ENCODE measurements at places on chromosomes 4 and X.
A peak's percentile ranks its signal among the peaks of the same experiment; 100 is the strongest.

GRCh38 chr4:15294832-15295231 lies 133.0 kb upstream of the C1QTNF7 start:
- no peak for DNase-seq

DNA sequence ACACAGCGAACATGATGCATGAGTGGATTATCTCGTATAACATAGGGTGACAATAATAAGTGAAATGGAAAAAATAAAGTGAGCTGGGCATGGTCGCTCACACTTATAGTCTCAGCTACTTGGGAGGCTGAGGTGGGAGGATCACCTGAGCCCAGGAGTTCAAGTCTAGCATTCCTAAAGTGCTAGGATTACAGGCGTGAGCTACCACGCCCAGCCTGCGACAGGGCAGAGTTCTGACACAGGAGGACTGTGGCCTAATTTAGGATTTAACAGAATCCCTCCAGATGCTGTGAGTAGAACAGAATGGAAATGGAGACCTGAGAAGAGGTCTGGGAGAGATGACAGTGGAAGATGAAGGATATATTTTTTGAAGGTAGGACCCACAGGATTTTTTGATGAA lies 3.4 kb upstream of the PRICKLE3 start:
- no peak for DNase-seq

GRCh38 chr4:159210975-159211374 lies 108.1 kb downstream of the RAPGEF2 start:
- no peak for DNase-seq

DNA sequence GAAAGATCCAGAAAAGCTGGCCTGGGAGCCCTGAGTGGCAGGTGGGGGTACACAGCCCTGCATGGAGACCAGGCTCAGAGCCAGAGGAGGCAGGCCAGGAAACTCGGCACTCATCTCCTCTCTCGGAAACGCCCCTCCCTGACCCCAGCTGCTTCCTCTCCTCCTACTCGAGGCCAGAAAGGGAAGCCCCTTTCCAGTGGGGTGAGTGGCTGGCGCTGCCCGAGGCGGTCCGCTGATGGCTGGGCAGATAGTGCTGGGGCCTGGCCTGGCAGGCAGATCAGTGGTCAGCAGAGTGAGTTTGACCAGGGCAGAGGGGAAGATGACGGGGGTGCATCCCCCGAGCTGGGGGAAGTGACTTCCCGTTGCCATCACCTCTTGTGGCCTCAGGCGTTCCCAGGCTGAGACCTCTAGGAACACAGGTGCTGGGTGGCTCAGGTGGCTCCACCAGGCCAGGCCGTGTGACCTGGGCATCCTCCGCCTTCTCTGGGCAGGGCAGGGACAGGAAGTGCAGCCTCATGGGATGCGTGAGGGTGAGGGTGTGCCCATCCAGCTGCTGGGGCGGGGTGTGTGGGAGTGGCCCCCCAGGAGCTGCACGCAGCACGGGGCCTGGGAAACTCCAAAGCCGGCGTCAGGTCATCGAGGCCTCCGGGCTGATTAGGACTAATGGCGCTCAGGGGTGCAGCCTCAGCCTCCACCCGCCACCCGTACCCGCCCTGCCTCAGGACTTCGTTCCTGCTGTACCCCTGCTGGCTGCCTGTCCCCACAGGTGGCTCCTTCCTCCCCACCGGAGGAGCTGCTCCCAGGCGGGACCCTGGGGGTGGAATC lies 5.7 kb downstream of the SH3BP2 start:
- DNase-seq = peak; percentile 36

GRCh38 chr4:5142726-5143125 lies 91.4 kb downstream of the STK32B start:
- DNase-seq = peak; percentile 43

DNA sequence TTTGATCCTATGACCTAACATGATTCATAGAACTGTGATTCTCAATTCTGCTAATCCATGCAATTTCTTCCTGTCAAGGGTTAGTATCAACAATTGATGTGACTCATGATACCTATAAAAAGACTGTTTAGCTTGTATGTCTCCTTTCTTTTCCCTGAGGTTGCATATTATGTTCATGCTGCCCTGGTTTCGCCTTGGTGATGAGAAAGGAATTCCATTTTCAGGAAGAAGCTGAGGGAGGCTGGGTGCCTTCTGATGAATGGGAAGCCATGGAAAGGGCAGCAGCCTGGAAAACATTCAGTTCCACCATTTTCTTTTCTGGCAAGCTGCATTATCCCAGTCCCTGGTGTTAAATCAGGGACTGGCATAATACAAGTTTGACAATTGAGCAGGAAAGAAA lies 976.5 kb downstream of the RPA4 start:
- DNase-seq = peak; percentile 46

DNA sequence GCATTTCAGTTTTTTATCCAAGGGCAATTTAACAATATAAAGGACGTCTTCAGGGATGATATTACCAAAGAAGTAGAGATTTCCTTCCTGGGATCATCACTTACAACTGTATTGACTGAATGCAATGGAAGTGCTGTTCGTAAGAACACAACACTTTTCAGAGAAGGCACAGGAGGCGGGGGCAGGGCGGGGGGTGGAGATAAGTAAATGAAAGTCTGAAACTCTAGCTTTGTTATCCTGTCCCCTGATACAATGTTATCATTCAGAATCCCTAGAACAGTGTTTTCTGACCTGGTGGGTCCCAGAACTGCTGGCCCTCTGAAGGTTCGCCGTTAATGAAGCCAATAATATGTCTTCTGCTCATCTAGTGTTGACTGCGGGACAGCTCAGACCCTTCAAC lies 124.6 kb downstream of the NSUN7 start:
- DNase-seq = no peak

DNA sequence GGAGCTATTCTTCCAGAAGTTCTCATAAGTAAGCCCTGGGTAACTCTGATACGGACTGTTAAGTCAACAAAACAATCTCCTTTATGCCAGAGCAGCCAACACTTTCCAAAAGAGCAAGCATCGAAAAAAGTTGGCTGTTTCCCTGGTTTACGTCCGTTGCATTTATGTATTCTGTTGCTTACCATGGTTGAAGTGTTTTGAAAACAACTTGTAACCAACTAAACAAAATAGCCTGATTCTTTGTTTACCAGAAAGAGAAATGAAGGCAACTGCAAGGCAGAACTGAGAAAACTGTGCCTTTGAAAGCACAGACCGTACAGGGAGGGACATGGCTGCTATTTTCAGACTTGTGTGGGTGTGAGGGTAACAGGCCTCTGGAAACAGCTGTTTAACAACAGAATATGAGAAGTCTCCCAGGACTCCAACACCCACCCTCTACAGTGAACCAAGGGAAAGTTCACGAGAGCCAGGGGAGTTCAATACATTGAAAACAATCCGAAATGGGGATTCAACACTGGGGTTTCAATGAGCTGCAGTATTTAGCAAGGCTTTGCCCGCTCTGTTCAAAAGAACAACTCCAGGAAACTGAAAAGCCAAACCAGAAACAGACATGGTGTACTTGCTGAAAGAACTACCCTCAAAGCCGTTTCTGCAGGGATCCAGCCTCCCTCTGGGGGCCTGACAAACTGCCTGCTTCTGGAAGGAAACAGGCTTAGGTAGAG lies 95.8 kb upstream of the EGFL6 start:
- no peak for DNase-seq

GRCh38 chr4:164779811-164780216 lies 25.9 kb downstream of the SMIM31 start:
- DNase-seq = peak; percentile 23

DNA sequence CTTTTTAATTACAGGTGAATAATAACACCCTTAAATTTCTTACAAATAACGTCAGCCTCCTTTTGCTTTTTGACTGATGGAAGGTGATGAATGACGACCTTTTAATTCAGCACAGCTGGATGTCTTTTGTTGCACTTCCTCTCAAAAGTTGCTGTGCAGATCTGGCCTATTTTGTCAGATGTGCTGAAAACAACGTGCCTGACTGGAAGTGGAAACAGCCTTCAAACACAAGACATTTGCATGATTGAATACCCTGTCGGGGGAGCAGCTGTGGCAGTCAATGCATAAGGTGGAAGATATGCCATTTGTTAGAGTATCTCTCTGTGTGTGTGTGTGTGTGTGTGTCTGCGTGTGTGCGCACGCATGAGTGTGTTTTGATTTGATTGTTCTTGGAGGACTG lies 579.7 kb downstream of the SPRY1 start:
- peak; percentile 66 for DNase-seq

GRCh38 chr4:162847945-162848549 lies 318.6 kb downstream of the NAF1 start:
- DNase-seq = no peak

DNA sequence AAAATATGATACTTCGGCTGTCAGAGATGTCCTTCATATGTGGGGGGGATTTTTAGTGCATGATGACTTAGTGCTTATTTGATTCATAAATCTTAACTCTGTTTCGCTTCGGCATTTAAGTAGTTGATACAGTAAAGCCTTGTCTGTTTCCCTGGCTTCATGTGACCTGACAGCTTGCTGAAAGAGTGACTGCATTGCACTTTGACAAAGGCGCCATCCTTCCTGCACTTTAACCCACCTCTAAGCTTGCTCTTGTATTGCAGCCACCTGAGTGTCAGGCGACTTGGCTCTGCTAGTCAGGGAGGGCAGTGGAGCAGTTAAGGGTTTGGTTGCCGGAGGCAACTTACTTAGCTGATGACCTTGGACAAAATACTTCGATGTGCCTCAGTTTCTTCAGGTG lies 65.5 kb downstream of the PTTG2 start:
- no peak for DNase-seq

DNA sequence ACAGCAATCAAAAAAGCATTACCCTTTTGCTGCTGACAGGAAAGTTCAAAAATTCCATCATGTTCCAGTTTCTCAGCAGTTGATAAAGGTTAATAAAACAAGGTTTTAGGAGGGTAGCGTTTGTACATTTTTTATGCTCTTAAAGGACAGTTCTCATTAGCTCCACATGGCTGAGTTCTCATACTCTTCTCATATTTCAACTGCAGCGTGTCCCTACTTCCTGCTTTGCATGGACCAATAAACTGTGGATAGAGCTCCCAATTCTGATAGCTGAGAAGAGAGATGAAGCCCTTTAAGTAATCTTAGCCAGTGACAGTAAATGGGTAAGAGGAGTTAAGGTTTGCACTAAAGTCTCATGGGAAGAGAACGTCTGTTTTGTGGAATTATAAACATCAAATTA lies 53.5 kb downstream of the SPANXA2 start:
- DNase-seq = no peak

DNA sequence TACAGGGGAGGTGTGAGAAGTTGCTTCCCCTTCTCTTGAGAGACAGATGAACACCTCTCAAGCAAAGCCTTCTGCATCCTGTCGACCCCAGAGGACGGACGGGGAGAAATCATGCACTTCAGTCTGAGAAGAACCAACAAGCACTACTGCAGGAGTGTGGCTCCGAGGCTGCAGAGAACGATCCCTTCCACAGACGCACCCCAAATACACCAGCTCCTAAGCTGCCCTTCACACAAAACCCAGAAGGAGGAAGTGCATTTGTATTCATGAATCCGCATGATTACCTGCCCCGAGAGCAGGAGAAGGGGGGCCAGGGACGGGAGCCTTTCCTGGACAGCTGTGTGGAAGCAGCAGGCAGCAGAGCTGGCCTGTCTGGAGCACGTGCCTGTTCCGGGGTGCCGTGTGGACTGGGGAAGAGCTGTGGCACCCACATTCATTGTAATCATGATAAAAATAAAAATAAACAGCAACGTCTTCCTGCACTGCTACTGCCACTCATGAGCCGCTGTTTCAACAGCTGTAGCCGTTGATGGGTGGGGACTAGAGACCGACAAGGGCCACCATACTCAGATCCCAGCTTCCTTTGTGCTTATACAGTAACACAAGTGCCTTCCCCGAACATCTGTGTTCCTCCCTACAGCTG lies 42.9 kb downstream of the ACSL1 start:
- no peak for DNase-seq

GRCh38 chr4:89482926-89483595 lies 175.5 kb upstream of the GPRIN3 start:
- peak; percentile 46 for DNase-seq

GRCh38 chrX:22025751-22026150 lies 6.4 kb upstream of the PHEX start:
- no peak for DNase-seq

- DNase-seq = no peak
These were observed 146.0 kb downstream of the PJA1 start for GRCh38 chrX:69019073-69019890.

- DNase-seq = no peak
These were observed 29.8 kb upstream of the ARHGEF6 start for GRCh38 chrX:136810493-136810892.

DNA sequence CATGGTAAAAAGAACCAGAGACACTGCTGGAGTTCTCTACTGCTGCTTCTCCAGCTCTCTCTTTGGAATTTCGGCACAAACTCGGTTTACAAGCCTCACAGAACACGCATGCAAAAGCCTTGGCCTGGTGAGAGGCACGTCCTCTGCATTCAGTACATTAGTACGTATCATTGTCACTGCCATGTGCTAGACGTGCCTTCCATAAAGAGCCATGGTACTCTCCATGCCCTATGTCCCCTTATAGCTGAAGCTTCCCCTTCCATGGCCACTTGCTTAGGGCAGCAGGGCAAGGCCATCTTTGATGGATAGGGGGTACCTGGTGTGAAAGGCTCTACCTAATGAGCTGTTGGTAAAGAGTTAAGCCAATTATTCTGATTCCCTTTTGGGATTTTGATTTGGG lies 35.0 kb downstream of the DIPK2B start:
- no peak for DNase-seq

DNA sequence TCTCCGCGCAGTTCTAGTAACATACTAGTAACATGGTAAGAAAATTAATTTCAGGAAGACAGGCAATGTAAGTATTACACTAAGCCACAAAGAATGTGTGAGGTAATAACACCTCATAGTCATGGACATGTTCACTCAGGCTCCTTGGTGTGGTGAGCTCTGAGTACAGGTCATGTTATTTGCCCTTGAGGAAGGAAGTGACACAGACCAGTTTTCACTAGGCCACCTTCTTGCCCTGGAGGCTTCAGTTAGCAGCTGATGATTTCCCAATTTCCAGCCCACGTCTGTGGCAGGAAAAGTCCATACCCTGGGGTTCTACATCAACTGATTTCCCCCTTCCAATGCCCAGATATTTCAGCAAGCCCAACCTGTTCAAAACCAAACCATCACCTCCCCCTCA lies 6.7 kb downstream of the APOO start:
- DNase-seq = peak; percentile 86

DNA sequence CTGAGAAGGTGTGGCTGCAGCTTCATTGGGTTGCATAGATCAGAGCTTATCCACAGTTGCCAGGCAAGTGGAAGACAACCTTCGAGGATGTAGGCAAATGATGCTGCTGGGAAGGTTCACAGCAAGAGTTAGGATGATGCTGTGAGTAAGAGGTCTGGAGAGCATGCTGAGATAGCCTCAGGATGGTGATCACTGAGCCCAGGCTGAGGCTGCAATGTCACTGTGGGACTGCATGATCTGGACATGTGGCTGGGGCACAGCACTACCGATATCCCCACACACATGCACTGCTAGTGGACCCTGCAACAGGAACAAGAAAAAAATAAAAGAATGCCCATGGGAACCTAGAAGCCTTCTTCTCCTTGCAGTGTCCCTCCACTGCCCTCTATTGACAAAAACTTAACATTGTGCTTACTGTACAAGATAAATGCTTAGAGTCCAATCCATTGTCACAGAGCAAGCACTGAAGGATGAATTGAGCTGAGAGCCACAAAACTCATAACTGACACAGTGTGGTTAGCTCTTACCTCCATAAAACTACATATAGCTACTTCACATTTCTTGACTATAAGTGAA lies 105.6 kb downstream of the CNKSR2 start:
- DNase-seq = peak; percentile 53

- DNase-seq = no peak
These were observed 125.0 kb upstream of the GRPR start for GRCh38 chrX:15998350-15998749.
